Activated CD8-positive, alpha-beta memory T cell treated with anti-CD3 and anti-CD28 coated beads, Interleukin-2, amount 50 U/mL, for 4 hours (primary cell): ENCODE measurements at places on chromosomes 6 and 20.

GRCh38 chr6:105898286-105898685 is 187.8 kb upstream of the PRDM1 start:
- no peak for DNase-seq

DNA sequence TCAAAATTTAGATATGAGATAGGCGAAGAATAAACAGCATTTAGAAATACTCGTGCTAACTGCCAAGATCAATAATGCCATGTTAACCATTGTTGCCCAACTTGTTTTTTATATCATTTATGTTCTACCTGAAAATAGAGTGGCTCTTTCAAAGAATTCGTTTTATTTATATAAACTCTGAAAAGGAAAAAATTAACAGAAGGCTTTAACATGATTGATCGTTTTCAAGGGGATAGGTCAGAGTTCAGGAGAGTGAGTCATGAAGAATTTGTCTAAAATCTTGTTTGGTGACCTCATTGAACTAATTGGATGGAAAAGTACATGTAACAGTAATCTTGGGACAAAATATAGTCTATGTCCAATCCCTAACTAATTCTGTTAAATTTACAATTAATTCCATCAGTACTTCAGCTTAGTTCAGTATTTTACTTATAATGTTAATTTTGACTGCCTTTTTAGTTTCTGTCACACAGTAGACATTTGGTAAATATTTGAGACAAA is 11.1 kb upstream of the ELOVL2 start:
- DNase-seq: no peak

DNA sequence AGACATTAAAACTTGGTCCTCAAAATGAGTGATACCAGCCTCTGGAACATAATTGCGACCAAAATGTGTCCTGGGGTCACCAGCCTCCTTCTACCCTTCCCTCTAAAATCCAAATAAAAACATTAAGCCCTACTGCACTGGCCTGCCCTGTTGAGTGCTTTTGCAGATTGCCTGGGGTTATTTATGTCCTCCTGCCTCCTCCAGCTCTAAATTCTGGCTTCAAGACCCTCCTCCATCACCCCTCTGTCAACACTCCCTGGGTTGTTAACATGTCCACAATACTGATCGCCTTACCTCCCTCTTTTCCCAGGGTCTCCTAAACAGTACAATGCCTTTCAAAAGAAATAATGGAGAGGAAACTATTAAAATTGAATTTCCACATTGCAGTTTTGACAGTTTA is 327.5 kb downstream of the NRN1 start:
- DNase-seq: no peak

- DNase-seq: no peak
These were observed 22.1 kb downstream of the RPP40 start for GRCh38 chr6:4981761-4982160.

DNA sequence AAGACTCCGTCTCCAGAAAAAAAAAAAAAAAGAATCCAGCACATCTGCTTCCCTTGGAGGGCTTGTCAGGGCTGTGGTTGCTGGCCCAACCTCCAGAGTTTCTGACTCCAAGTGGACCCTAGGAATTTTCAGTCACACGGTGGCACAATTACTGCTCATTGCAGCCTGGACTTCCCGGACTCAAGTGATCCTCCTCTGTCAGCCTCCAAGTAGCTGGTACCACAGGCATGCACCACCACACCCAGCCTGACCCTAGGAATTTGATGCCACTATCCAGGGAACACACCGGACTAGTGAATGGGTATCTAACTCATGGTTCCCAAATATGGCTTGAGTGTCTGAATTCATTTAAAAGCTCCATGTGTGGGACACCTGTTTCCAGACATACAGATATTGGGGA is 9.8 kb upstream of the MAPRE1 start:
- DNase-seq: no peak
